Dorsolateral prefrontal cortex (tissue), 122 donors: ENCODE measurements at places on chromosomes 2 and 18.

DNA sequence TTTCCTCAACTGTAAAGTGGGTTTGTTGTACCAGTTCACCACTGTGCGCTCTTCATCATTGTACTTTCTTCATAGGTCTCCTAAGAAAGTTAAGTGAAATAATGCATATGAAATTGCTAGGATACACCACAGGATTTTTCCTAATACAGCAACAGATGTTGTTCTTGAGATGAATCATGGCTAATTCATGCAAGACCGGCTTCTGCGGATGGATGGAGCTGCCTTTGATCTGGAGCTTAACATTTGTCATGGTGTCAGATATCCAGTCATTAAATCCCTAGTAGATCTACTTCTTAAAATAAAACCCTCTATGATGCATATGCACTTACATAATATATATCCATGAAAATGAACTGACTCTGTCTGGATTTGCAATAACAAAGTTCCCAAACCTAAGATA is 114.1 kb downstream of the COL6A3 start:
- DNase-seq, result no peak

DNA sequence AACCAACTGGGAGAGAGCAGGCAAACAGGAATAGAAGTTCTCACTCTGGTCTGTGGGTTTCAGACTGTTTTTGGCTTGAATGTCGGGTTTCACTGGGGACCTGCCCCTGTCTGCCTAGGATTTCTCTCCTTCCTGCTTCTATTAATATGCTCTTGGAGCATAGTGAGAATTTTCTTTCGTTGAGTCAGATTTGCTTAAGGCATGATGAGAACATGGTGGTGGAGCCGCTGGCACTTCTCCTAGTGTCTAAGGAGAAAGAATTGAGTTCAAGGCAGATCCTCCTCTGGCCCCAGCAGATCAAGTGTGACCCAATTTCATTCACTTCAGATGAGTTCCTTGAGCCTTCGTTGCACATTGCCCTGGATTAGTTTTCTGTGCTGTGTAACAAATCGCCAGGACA is 103.9 kb upstream of the HS6ST1 start:
- no peak for DNase-seq

DNA sequence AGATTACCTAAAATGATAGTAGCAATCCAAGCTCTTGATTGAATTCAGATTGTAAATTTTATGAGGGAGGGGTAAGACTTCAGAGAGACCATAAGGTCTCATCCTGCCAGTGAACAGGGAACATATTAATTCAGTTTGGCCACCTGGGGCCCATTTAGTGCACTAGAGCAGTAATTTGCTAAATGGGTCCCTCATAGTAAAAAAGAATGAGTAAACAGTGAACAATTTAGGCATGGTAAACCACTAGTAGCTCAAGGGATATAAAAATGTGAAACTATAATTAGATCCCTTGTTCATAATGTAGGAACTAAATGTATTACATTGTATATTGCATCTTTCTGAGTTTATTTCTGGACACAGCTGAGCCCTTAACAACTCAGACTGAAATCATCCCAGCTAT is 4.9 kb upstream of the PHLPP1 start:
- no peak for DNase-seq

DNA sequence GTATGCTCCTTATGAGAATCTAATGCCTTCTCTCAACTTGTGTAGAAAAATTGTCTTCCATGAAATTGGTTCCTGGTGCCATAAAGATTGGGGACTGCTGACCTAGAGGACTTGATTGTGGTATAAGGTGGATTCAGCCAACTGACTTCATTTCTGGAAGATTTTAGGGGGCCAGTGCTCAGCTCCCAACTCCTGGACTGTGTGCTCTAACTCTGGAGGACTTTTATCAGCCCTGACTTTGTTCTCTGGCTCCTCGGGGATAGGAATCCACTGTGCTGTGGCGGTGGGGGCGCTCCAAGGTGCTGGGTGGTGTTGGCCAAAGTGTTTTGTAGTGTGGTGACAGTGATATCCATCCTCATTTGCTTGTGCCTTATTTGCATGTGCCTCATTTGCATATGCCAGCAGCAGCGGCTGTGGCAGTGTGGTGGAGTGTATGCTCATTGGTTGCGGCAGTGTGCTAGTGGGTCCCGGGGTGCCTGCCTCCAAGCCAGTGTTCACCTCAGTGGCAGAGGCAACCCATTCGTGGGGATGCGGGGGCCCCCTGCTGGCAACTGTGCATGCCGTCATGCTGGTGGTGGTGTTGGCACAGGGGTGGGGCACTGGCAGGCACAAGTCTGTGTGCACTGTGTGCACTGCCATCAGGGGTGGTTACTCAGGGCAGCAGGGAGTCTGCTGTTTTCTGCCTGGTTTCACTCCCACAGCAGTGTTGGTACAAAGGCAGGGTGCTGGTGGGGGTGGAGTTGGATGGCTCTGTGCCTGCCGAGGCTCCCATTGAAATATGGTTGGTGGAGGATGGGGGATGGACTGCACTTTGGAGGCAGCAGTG is 19.6 kb downstream of the EHBP1 start:
- peak; percentile 75 for DNase-seq

DNA sequence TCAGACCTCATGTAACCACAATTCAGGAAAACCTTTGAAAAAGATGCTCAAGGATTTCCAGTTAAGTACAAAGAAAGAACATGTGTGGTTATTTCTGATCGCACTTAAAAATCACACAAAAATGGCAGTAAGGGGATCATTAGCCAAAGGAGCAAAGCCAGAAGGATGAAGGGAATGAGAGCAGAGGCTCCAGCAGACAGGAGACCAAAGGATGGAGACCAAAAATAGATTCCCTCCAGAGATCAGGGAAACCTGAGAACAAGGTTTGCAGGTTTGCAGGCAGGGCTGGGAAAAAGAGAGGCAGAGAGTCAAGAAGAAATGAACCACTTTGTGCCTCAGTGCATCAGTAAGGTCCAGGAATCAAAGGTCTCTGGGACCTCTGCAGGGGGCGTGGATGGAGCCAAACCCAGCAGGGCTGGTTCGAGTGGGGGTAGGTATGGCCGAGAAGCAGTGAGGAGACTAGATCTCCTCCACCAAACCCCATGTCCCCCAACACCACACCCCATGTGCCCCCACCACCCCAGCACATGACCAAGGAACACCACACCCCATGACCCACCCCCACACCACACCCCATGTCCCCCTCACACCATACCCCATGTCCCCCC is 98.5 kb upstream of the GPC1 start:
- DNase-seq, result no peak

- DNase-seq, result no peak
Measured at GRCh38 chr2:234593636-234594035, 96.8 kb upstream of the ARL4C start.

DNA sequence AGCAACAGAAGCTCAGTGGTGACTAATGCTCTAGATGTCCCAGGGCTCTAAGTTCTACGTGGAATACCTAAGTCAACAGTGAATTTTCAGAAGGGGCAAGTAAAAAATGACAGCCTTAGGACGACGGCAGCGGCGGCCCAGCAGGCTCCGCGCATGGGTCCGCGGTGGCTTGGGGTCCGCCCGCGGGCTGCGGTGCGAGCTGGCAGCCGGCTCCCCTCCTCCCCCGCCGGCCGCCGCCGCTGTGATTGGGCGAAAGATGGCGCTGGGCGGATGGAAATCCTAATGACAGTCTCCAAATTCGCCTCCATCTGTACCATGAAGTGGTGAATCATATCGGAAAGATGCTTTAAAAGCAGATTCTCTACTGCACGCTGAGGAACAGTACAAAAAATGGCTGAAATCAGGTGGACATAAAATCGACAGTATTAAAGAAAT is 74.7 kb downstream of the HNRNPLL start:
- DNase-seq, result peak; percentile 70

- no peak for DNase-seq
Measured at GRCh38 chr2:43802135-43802534, 28.3 kb downstream of the DYNC2LI1 start.

GRCh38 chr18:41765460-41765859 is 189.6 kb upstream of the PIK3C3 start:
- DNase-seq, result no peak

- no peak for DNase-seq
Measured at GRCh38 chr2:134365356-134365755, 111.5 kb downstream of the MGAT5 start.
